ENCODE measurements at places on chromosomes 16 and 17. TPM values are rescaled to one million over a fixed set of nuclear protein-coding genes. Genes with fewer than 3 reads are reported as not detected.

The MEIOB gene
- 0.14 TPM for total RNA-seq

The CCDC154 gene
- not detected for total RNA-seq

The KCNJ12 gene
- 1.3 TPM for total RNA-seq

The SPNS2 gene
- total RNA-seq = 13.4 TPM

The CDRT15 gene
- not detected for total RNA-seq

The MEFV gene
- not detected for total RNA-seq

The KRT14 gene
- not detected for total RNA-seq

The CCL8 gene
- not detected for total RNA-seq

The PRSS36 gene
- total RNA-seq = 0.14 TPM

The TSC2 gene
- 61.7 TPM for total RNA-seq

Measured in thoracic aorta endothelial cell (primary cell).